Activated CD4-positive, alpha-beta T cell treated with anti-CD3 and anti-CD28 coated beads, Interleukin-2, amount 10 ng/mL, durations not matched to agents 7 days and 5 days (primary cell): ENCODE measurements at places on chromosomes 7 and 10. TPM values are rescaled to one million over a fixed set of nuclear protein-coding genes. Genes with fewer than 3 reads are reported as not detected.

DNA sequence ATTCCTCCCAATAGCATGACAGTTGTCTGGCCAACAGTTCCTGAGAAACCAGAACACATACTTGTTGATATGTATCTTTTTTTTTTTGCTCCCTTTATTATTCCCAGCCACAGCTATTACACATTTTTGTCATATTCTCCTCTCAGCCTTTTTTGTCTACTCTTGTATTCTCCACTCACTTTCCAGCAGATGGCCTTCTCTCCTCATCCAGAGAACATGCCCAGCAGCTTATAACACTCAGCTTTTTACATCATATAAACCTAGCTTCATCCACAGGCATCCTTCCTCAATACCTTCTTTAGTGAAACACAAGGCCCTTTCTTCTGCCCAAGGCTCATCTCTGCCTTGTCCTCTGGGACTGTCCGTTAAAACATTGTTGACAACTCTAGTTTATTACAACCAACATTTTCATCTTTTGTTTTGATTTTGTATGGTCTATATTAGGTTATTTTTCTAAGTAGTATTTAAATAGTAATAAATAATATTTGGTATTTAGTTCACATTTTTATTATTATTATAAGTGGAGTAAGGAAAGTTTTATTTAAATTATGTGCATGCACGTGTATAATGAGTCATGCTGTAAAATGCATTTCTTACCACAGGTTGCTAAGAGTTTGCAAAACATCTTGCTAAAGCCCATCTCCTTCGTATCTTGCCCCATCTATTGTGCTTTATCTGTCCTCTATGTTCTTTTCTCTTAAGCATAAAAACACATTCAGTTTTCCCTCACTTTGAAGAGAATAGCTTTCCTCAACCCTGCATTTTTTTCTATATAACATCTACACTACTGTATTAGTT, 101.5 kb downstream of the ORC5 start:
- no peaks in the 10 kb centered on the region for H3K36me3 ChIP-seq
- no peak for DNase-seq
- no peak overlapping the region for H3K27ac ChIP-seq
- no peak overlapping the region for H3K4me3 ChIP-seq
- peaks cover 2% of the 10 kb centered on the region for H3K27me3 ChIP-seq
- no peaks in the 10 kb centered on the region for H3K4me1 ChIP-seq

The ERVW-1 gene
- not detected for total RNA-seq

DNA sequence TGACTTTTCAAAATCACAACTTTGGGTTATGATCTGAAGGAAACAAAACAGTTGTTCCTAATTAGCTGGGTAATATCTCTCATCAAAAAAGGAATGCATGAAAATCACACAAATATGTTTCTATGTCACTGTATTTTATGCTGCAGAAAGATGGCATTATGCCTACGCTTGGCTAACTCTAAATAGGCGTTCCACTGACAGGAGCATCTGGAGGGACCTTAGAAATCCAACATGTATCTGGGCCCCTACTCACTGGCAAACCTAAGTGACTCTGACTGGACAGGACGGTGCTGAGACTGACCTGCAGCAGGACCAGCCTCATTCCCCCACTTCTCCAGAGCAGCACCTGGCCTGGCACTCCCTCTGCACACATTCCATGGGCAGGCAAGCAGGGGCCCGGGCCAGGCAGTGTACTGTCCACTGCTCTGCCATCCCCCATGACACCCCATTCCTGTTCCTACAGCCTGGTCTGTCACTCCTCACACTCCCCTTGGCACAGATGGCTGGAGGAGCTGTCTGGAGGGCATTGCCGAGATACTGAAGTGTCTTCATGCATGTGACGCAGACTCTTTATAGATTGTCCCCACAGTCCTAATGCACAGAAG, 2.6 kb upstream of the MYL7 start:
- H3K36me3 ChIP-seq: no peaks in the 10 kb centered on the region
- H3K4me3 ChIP-seq: no peak overlapping the region
- H3K4me1 ChIP-seq: peaks cover 11% of the 10 kb centered on the region
- no peak overlapping the region for H3K27ac ChIP-seq
- H3K27me3 ChIP-seq: peaks cover 17% of the 10 kb centered on the region

- peaks cover 8% of the 10 kb centered on the region for H3K36me3 ChIP-seq
- no peaks in the 10 kb centered on the region for H3K27me3 ChIP-seq
- DNase-seq: no peak
- H3K4me1 ChIP-seq: peaks cover 7% of the 10 kb centered on the region
Observed at GRCh38 chr10:89238956-89239644, 12.5 kb downstream of the LIPA start.

DNA sequence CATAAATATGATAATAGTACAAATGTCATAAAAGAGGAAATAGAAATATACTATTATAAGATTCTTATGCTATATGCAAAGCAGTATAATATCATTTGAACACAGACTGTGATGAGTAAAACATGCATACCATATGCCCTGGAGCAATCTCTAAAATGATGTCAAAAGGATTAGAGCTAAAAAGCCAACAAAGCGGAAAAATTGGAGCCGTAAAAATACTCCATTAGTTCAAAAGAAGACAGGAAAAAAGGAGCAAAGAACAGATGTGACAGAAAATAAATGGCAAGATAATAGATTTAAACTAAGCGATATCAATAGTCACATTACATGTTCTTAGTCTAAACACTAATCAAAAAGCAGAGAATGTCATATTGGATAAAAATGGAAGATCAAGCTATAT, 191.0 kb upstream of the PLPP4 start:
- H3K4me3 ChIP-seq: no peak overlapping the region
- H3K27ac ChIP-seq: no peak overlapping the region
- H3K36me3 ChIP-seq: no peaks in the 10 kb centered on the region

The STARD3NL gene
- total RNA-seq: 22.5 TPM

The STAMBPL1 gene
- 39.7 TPM for total RNA-seq

GRCh38 chr7:128928882-128929788, 8.6 kb upstream of the IRF5 start:
- no peak overlapping the region for H3K4me3 ChIP-seq

The HTRA1 gene
- total RNA-seq: not detected

The IGF2BP3 gene
- total RNA-seq: 0.50 TPM

The CYP2E1 gene
- 0.48 TPM for total RNA-seq

The STEAP4 gene
- not detected for total RNA-seq

DNA sequence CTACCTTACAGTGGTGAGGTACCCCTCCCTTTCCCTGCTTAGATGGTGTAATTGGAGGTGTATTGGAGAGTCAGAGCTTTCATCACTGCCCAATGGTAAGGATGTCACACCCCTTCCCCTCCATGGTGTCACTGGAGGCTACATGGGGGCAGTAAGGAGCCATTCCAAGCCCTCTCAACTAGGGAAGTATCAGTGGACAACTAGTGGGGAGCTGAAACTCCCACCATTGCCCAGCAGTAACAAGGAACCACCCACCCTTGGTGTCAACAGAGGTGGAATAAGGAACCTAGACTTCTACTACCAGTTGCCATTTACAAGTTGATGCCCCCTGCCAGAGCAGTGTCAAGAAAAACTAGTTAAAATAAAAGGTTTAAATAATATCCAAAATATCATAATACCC, 2.8 kb upstream of the HIBADH start:
- DNase-seq: no peak
- H3K27ac ChIP-seq: no peak overlapping the region
- H3K27me3 ChIP-seq: peaks cover under 1% of the 10 kb centered on the region
- H3K4me3 ChIP-seq: no peak overlapping the region
- H3K36me3 ChIP-seq: peaks cover 2% of the 10 kb centered on the region
- peaks cover 22% of the 10 kb centered on the region for H3K4me1 ChIP-seq

The PI4K2A gene
- 9.9 TPM for total RNA-seq

DNA sequence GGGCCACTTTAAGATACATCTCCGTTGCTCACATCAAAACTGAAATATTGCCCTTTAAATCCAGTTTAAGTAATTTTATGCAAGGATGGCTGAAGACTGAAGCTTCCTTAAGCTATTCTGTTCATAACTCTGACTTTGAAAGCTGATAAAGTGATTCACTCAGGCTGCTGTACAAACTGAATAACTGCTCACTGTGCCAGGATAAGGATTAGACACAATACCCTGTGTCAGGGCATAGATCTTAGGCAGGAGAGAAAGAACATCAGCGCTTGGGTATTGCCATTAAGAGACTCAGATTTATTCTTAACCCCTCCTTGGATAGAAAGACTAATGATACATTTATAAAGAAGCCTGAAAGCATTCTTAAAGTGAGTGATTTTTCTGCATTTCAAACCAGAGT, 614.5 kb upstream of the ZWINT start:
- H3K4me1 ChIP-seq: no peaks in the 10 kb centered on the region
- DNase-seq: no peak
- no peak overlapping the region for H3K4me3 ChIP-seq
- no peak overlapping the region for H3K27ac ChIP-seq

DNA sequence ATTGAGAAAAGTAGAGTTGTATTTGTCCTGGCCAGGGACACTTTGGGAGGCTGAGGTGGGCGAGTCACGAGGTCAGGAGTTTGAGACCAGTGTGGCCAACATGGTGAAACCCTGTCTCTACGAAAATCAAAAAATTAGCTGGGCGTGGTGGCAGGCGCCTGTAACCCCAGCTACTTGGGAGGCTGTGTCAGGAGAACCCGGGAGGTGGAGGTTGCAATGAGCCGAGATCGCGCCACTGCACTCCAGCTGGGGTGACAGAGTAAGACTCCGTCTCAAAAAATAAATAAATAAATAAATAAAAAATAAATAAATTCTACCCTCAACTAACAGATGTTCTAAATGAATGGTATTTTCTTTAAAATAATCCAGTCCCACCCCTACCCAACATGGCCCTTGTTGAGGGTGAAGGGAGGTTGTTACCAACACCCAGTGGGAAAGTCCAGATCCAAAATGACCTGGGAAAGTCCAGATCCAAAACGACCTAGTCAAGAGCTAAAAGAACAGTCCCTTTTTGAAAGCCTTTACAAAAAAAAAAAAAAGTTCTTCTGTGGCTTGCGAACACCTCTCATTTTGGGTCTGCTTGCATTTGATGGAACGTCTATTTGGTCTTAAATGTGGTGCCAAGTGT, 16.0 kb downstream of the MXI1 start:
- no peaks in the 10 kb centered on the region for H3K27me3 ChIP-seq
- H3K36me3 ChIP-seq: peaks cover 5% of the 10 kb centered on the region
- H3K4me1 ChIP-seq: peaks cover 67% of the 10 kb centered on the region
- no peak for DNase-seq
- no peak overlapping the region for H3K4me3 ChIP-seq

DNA sequence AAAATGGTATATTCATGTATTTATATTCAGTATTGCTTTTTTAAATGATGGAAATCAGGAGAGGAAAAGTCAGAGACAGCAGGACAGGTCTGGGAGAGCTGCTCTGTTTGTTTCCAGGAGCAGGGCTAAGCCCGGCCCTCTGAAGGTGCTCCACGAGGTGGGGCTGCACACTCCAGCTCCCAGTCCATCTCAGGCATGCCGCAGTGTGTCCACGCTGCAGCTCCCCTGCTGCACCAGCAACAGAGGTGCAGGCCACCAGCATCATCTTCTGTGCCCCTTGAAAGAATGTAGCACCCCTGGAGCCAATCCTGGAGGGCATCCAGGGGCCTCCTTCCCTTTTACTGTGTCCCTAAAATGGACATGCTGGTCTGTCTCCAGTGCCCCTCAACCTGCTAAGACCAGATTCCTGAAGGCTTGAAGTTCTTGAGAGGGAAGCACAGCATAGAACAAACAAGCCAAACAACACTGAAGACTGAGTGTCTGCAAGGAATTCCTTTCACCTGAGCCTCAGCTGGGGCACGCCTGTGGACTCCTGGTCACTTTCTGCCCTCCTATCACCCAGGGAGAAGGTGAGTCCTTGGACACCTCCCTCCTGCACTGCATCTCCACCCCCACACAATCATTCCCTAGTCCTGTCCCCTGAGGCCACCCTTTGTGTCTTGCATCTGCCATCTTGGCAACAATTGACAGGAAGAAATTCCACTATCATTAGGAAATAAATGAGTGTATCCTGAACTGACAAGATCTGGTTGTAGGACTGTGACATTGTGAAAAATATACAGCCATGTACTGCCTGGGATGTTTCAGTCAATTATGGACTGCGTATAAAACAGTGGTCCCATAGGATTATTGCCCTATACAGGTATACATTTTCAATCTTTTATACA, 100.5 kb downstream of the CXCL12 start:
- H3K4me1 ChIP-seq: no peaks in the 10 kb centered on the region
- H3K36me3 ChIP-seq: no peaks in the 10 kb centered on the region
- peaks cover 12% of the 10 kb centered on the region for H3K27me3 ChIP-seq
- no peak overlapping the region for H3K27ac ChIP-seq
- DNase-seq: no peak

The NUTM2D gene
- 2.1 TPM for total RNA-seq

The ANTXRL gene
- 0.57 TPM for total RNA-seq

DNA sequence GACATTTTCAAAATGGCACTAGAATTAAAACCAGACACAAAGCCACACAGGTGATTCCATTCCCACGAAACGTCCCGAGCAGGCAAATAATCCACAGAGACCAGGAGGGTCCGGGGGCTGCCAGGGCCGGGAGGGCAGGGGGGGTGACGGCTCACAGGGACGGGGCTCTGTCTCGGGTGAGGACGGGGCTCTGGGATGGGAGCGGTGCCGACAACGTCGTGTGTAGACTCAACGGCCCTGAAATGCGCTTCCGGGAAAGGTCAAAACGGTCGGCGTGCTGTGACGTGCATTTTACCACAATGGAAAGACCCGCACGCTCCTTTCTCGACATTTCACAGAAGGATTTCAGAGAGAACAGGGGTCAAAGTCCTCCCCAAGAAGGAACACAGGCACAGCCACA, 63.3 kb upstream of the PDGFA start:
- peaks cover 34% of the 10 kb centered on the region for H3K4me1 ChIP-seq
- DNase-seq: no peak
- H3K4me3 ChIP-seq: peak overlapping the region; percentile 81
- peak overlapping the region; percentile 25 for H3K27ac ChIP-seq
- peaks cover 33% of the 10 kb centered on the region for H3K36me3 ChIP-seq

- no peak overlapping the region for H3K4me3 ChIP-seq
- H3K27ac ChIP-seq: no peak overlapping the region
- H3K36me3 ChIP-seq: no peaks in the 10 kb centered on the region
- no peak for DNase-seq
Observed at GRCh38 chr10:62972103-62972502, 155.9 kb upstream of the EGR2 start.

GRCh38 chr7:22385326-22385725, 28.4 kb upstream of the RAPGEF5 start:
- no peak overlapping the region for H3K4me3 ChIP-seq
- peaks cover 4% of the 10 kb centered on the region for H3K27me3 ChIP-seq
- no peak for DNase-seq
- H3K4me1 ChIP-seq: no peaks in the 10 kb centered on the region

GRCh38 chr7:134024739-134025138, 102.4 kb upstream of the LRGUK start:
- no peaks in the 10 kb centered on the region for H3K4me1 ChIP-seq
- no peak overlapping the region for H3K27ac ChIP-seq
- no peaks in the 10 kb centered on the region for H3K27me3 ChIP-seq
- H3K36me3 ChIP-seq: no peaks in the 10 kb centered on the region

DNA sequence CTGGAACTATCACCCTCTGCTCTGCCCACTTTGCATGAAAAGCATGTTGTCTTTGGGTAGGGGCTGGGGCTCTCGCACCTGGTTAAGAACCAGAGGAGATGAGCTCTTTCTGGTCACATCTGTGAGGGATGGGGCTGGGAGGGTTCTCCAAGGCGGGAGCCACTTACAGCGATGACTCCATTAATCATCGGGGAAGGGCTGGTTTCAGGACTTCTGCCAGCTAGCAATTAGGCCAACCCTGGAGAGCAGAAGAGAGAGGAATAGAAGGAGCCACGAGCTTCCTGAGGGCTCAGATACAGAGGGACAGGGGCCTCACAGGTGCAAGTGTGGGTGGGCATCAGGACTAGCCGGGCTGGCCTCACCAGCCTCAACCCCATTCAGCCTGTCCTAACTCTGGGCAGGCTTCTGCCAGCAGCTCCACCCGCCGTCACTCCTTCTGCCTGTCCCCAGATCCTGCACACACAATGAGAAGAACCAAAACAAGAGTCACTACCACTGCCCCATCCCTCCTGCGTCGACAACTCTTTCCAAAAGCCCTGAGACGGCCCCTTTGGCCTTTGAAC, 8.4 kb downstream of the AQP1 start:
- H3K27ac ChIP-seq: no peak overlapping the region
- no peaks in the 10 kb centered on the region for H3K36me3 ChIP-seq
- H3K27me3 ChIP-seq: no peaks in the 10 kb centered on the region
- DNase-seq: no peak
